ENCODE measurements at places on chromosomes 12 and 14.

DNA sequence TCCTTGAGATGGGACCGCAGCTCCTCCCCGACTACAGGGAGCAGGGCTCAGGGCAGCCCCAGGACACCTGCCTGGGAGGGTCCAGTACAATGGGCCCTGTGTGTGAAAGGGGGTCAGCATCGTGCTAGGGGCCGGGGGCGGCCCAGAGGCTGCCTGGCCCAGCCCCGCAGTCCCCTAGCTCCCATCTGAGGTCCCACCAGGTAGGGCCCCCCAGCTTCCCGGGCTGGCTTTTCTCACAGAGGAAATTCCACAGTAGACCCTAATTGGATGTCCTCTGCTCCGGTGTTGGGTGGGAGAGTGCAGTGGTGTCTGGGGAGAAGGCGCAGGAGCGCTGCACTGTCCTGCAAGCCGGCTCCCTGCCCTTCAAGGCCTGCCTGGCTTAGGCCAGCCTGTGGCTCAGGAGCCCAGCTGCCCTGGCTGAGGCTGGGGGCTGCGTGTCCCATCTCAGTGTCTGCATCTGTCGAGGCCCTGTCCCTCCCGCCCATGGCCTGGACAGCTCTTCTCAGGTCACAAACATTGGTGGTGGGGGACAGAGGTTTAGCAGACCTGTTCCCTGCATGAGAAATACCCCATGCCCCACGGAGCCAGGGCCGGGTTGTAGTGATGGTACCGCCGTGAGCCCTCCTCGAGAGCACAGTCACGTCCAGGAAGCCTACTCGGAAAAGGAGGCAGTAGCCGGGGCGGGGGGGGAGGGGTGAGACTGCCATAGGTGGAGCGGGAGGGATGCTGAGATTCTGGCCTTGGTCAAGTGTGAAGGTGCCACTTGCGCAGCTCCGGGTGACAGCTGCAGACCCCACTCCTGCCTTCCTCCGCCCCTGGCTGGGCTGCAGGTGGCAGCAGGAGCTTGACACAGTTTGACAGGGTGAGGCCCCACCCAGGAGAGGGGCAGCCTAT is 11.6 kb downstream of the HIP1R start:
- DNase-seq: no peak

DNA sequence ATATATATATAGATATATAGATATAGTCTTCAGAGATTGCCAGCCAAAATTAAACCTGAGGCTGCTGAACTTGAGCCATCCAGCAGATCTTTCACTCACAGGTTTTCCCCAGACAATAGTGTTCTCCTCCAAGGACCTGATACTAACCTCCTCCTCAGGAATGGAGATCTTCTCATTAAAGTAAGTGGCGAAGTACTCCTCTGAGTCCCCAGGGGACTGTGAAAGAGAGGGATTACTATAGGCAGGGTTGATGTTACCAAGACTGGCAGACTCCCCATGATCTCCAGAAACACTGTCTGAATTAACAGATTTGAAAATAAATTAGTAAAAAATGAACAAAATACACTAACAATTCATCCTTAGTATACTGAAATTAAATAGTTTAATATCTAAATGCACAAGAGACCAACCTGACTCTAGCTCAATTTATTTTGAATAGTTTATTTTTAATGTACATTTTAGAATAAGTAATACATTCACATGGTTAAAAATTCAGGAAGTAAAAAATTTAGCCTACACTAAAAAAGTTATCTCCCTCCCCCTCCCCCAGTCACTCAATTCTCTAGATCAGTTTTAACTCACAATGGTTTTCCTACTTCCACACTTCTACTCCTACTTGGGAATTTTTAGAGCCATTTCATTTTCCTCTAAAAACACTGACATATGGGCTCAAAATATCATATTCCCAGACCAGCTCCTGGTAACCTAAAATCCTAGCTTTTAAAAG is 17.7 kb downstream of the SLC11A2 start:
- no peak for DNase-seq

GRCh38 chr12:14284184-14284722 is 81.2 kb upstream of the ATF7IP start:
- no peak for DNase-seq

GRCh38 chr12:82426586-82426985 is 68.3 kb downstream of the METTL25 start:
- no peak for DNase-seq

- no peak for DNase-seq
These were observed 68.0 kb downstream of the PTPRR start for GRCh38 chr12:70852416-70853150.

- no peak for DNase-seq
These were observed 13.7 kb upstream of the OR6J1 start for GRCh38 chr14:22657861-22658260.

DNA sequence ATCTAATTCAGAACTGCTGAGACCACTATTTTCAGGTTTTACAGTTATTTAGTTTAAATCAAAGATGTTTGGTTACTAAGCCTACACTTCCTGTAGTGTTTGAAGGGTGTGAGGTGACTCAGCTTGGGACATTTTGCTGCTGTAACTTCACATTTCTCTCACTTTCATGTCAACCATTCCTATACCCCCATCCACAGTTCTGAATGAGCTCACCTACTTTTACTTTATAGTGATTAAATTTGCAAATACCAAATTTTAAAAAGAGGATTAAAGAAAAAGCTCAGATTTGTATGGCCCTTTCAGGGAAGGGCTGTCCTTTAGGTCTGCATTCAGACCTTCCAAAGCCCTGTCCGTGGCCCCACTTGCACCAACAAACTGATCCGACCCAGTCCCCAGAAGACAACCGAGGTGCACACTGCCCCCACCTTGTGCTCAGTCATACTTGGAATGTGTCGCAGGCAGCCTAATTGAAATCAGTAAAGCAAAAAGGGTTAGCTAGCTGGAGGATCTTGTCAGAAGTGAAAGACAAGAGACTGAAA is 174.4 kb downstream of the MON2 start:
- no peak for DNase-seq

GRCh38 chr14:82403987-82404386 is 870.3 kb upstream of the SEL1L start:
- peak; percentile 85 for DNase-seq

GRCh38 chr14:44107156-44107555 is 399.9 kb downstream of the FSCB start:
- no peak for DNase-seq

DNA sequence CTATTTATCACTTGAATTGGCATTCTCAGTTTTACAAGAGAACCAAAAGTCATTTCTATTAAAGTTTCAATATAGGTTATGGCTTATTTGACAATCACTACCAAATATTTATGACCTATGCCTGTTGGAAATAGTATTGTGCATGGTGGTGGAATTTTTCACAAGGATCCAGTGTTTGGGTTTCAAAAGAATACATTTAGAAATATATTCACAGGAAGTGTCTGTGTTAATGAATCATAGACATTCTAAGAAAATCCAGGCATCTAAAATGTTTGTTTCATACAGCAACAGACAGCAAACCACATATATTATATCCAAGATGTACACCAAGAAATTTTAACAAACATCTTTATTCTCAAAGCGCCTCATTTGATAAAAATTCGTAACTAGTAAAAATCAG is 92.7 kb downstream of the MED13L start:
- DNase-seq: no peak

DNA sequence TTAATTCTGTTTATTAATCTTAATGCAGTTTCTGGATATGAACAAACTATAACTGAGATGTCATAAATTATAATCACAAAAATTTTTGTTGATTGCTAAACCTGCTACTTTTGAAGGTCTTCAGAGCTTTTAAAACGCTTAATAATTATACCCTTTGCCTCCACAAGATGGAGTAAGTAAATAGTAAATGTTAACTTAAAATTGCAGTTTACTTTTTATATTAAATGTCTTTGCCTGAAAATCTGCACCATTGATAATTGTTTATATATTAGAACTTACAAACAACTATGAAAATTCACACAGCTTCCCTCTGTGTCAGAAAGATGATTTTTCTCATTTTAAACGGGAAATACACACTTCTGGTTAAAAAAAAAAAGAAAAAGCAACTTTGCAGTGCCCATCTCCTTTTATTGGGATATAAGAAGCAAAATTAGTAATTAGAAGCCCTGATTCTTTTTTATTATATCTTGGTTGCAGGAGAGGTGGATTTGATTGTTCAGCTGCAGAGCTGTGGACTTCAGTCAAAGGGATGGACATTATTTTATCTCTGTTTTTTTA is 35.6 kb downstream of the SCFD1 start:
- no peak for DNase-seq

GRCh38 chr14:54570631-54571415 is 3.9 kb downstream of the SAMD4A start:
- no peak for DNase-seq
